ENCODE measurements at places on chromosomes 1 and 21.

- no peak for DNase-seq
These were observed 3.3 kb upstream of the ATP6V1G3 start for GRCh38 chr1:198543670-198544260.

- no peak for DNase-seq
These were observed 2.9 kb upstream of the CCN1 start for GRCh38 chr1:85577419-85578320.

DNA sequence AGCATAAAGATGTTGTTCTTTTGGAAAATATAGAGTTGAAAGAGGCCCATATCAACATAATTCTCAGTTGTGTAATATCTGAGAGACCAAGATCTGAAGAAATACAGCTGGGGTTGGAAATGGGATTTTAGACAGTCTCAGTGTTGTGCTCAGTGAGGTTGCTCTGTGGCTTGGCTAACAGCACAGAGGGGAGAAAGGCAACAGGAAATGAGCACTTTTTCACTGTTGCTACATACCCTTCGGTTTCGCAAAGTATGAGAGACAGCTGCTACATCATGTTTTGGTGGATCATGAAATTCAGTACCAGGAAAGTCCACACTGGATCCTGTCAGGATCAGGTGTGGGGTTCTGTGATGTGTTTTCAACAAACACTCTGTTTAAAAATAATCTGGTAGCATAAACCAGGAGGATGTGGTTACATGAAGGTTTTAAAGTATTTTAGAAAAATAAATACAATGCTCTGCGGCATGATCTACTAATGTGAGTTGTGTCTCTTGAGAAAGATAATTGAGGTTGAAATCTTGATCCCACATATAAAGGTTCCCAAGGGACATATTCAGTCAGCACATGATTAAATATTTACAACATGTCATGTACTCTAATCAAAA, 7.0 kb upstream of the GPR88 start:
- no peak for DNase-seq

GRCh38 chr1:178627037-178627436, 98.0 kb upstream of the RALGPS2 start:
- DNase-seq = no peak

DNA sequence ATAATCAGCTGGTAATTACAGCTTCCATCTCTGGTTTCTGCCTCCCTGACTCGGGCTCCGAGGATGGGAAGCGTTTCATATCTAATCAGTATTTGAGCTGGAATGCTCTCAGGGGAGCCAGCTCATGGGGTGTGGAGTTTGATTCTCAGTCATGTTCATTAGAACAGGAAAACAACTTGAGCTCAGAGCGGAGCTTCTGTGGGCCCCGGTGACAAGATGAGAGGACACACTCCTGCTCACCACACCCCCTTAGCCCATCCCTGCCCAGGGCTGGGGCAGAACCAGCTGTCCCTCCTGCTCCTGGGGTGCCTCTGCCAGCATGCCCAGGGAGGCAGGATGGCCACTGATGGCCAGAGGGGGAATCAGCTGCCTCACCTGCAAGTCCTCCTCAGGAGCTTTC, 726.0 kb downstream of the PTPRU start:
- no peak for DNase-seq

DNA sequence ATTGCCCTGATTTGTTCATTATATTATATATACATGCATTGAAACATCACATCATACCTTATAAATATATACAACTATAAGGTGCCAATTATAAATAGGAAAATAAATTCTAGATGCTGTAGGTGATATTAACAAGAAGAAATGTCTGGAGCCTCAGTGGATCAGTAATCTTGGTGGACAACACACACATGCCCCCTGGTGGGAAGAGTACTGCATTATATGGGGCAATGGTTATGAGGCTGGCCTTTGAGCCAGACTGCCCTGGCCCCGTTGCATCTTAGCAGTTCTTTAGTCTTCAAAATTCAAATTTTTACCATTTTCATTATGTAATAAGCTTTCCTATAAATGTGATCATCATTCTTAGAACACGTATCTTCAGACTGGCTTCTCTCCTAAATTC, 335.0 kb upstream of the GREM2 start:
- no peak for DNase-seq

- DNase-seq = no peak
These were observed 116.7 kb downstream of the XCL2 start for GRCh38 chr1:168427051-168427450.

- no peak for DNase-seq
These were observed 1.2 kb downstream of the NHLH2 start for GRCh38 chr1:115839679-115840237.

DNA sequence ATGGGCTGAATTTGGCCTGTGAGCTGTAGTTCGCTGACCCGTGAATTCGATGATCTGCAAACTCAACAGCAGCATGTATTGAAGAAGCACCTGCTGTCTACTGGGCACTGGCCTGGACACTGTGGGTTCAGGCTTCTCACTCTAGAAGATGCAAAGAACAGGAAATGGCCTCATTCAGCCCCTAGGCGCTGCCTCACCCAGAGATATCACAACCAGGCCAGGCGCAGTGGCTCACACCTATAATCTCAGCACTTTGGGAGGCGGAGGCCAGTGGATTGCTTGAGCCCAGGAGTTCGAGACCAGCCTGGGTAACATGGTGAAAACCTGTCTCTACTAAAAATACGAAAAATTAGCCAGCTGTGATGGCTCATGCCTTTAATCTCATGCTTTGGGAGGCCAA, 23.6 kb downstream of the MFAP2 start:
- DNase-seq = no peak

DNA sequence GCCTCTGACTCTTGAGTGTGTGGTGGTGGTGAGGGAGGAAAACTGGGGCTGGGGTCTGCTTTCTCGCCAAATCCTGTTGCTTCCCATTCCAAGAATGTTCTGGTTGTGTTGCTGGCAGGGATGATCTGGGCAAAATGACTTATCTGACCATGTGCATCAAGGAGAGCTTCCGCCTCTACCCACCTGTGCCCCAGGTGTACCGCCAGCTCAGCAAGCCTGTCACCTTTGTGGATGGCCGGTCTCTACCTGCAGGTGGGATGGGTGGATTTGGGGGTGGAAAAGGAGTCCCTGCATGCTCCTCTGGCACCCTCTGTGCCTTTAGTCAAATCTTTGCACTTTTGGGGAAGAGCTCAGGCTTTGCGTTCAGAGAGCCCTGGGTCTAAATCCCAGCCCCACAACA, 18.1 kb downstream of the CYP4B1 start:
- DNase-seq = no peak

DNA sequence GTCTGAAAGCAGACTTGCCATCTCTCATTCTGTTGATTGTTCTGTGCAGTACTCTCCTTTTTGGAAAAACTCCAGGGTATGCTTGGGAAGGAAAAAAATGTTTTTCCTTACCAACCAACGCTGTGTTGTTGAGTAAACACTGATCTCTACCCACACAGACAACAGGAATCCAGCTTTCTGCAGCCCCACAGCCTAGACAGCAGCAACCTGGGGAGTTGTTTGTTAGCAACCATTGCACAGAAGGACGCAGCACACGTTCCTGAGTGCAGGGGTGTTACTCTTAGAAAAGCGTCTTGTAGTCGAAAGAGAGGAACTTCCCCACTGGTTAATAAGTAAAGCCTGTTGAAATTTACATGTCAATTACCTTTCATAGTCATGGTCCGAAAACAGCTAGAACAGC, 56.6 kb downstream of the SMYD2 start:
- DNase-seq = no peak

- DNase-seq = no peak
These were observed 305.5 kb upstream of the PKN2 start for GRCh38 chr1:88378560-88378959.

GRCh38 chr1:39129514-39129913, 75.0 kb upstream of the MACF1 start:
- no peak for DNase-seq

DNA sequence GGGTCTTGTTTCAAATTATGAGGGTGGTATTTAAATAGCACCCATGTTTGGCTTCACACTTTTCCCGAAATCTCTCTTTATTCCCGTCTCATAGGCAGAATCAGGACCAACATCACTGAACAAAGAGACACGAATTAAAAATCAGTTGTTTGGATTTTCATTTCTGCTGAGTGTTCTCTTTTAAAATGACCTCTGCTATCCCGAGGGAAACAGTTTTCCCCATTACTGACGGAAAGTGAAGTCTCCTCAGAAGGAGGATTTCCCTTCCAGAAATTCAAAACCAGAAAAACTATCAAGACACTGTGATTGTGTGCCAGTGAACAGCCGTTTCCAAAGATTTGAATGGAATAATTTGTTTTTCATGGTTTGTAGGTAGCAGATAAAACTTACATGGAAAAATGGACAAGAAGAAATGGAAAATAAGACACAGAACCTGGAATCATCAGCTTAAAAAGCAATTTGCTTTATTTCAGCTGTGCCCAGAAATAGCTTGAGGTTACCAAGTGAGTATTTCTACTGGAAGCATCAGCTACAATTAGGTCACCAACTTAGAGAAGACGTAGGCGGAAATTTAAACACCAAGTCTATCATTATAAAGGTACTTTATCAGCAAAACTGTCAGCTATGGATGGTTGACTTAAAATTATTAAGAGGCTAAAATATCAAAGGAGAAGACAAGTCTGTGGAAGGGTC, 68.5 kb downstream of the RUNX1 start:
- DNase-seq = no peak

GRCh38 chr1:28358716-28359115, 10.8 kb upstream of the PHACTR4 start:
- DNase-seq = no peak

DNA sequence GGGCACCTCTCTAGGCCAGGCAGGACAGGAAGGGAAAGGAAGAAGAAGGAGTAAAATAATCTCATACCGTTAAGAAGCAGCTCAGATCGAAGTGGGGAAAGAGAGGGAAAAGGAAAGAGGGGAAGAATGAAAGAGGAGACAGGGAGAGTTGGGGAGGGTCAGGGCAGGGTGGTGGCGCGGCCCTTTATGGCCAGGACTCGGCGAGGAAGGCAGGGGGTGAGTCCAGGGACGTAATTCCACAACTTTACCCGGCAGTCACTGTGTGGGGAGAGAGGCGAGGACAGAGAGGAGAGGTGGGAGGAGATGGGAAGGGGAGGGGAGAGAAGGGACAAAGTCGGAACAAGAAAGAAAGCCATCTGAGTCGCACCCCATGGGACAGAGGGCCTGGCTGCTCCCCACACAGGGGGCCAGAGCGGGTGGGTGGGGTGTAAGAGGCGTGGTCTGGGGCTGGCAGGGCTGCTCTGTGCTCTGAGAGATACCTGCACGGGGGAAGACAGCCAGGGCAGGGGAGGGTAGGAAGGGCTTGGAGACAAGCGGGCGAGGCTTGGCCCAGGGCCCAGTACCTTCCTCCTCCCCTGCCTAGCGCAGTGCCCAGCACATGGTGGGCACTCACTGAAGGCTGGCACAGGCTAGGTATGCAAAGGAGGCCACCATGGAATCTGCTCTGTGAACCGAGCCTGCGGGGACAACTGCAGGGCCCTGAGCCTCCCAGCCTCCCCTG, 49.4 kb downstream of the KIF21B start:
- DNase-seq = no peak
